Activated CD8-positive, alpha-beta memory T cell treated with anti-CD3 and anti-CD28 coated beads for 1 hour (primary cell): ENCODE measurements at places on chromosomes 3 and 15.

- no peak for DNase-seq
These were observed 121.1 kb upstream of the TMCO5A start for GRCh38 chr15:37813306-37813705.

DNA sequence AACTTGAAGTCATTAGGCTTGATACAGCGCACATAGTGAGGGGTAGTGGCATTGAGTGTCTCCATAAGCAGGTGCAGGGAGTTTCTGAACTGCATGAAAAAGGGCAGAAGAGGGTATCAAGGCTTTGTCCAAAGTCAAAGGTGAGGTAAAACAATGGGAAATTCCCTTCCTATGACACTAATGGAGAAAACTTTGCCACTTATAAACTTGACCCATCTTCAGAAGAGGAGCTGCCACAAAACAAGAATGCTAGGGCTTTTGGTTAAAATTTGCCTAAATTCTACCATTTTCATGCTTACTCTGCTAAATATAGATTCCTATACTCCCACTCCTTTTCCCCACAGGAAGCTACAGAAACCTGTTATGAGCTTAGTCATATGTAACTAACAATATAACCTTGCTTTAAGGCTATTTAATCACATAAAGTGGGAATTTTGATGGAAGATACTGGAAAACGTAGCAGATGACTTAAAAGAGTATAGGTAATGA, 87.5 kb upstream of the MYO5C start:
- no peak for DNase-seq

DNA sequence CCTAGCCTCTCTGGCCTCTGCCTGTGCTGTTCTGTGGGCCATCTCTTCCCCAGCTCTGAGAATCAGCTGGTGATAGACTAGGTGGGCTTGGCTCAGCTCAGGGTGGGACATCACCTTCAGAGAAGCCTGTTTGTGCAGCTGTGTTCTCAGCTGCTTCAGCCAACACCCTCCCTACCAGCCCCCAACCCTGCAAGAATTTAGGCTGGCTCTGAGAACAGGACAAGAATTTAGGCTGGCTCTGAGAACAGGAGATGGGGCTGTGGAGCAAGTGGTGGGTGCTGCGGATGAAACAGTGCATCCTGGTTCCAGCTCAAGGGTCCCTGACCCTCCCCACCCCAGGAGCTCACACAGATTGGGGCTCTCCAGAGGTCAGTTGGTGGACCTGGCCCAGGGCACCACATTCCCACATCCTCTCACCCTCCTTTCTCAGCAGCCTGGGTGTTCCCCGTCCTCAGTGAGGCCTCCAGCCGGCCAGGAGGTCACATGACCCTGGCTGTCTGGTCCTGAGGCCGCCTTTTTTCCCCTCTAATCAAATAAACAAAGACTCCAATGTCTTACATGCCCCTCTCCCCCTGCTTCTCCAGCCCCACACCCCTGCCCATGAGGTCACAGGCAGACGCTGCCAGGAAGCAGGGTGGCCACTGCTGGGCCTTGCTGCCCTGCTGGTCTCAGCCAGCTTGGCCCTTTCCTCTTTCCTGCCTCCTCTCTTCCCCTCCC, 14.9 kb downstream of the PLEKHO2 start:
- no peak for DNase-seq

- DNase-seq: no peak
These were observed 20.7 kb downstream of the IGSF11 start for GRCh38 chr3:119013951-119014350.

GRCh38 chr3:195540027-195540426, 3.1 kb downstream of the PPP1R2 start:
- DNase-seq: no peak

- DNase-seq: no peak
These were observed 242.6 kb upstream of the TOPAZ1 start for GRCh38 chr3:43998836-43999727.

GRCh38 chr3:42653560-42654330, at the start of gene ZBTB47:
Gene ZBTB47, plus strand, starts transcription at chr3:42653697. Its CDS starts 4,659 bp downstream, at chr3:42658356.
- DNase-seq: no peak

DNA sequence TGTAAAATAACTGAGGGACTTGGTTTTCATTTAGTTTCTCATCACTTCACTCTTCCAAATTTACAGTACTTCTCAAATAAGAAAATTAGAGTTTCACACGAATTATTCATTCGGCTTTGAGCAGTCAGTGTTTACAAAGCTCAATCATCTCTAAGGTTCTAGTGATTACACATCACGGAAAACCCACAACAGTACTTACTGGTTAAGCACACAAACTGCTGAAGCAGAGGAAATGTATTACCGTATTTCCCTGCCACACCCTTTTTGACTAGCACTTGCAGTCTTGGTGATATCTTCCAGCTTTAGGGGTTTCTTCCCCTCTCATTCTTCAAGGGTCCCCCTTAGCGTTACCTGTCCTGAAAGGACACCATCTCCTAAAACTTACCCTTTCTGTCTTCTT, 164.8 kb upstream of the CDIN1 start:
- no peak for DNase-seq

DNA sequence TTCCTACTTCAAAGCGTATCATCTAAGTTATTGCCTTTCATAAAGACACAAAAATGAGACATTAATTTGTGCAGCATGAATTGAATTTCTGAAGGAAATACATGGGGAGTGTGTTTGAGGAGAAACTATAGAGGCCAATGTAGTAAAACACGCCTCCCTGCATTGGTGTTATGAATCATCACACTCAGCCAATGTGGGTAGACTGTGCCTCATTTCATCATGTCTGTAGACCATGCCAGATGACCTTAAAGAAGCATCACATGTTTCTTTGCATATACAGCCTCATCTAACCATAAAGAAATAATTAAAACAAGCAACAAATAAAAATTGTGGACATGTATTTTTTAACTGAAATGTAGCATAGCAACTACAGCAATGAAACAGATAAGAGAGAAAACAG, 486.0 kb upstream of the ADAMTS9 start:
- no peak for DNase-seq

GRCh38 chr3:12424635-12425319, 59.5 kb upstream of the TSEN2 start:
- DNase-seq: no peak

- DNase-seq: no peak
These were observed 3.4 kb downstream of the IFT57 start for GRCh38 chr3:108218811-108219210.

GRCh38 chr3:120823156-120823555, 80.6 kb downstream of the GTF2E1 start:
- no peak for DNase-seq

DNA sequence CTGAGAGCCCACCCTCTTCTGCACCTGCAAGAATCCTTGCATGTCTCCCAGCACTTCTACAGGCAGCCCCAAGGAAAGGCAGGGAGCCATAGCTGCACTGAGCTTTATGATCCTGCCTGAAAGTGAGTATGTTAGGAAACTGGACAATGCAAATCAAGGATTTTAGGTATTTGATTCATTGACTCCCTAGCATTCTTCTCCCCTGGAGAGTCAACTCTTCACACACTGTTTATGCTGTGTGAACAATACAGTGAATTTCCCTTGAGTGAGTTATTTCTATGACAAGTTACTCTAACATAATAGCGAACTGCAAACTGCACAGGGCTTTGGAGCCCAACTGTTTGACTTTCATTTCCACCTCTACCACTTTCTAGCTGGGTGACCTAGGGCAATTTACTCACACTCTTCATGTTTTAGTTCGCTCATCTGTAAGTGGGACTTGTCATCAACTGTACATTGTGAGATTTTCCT, 96.0 kb upstream of the PHLDB2 start:
- DNase-seq: no peak

GRCh38 chr3:37712918-37713817, 148.5 kb upstream of the CTDSPL start:
- no peak for DNase-seq

DNA sequence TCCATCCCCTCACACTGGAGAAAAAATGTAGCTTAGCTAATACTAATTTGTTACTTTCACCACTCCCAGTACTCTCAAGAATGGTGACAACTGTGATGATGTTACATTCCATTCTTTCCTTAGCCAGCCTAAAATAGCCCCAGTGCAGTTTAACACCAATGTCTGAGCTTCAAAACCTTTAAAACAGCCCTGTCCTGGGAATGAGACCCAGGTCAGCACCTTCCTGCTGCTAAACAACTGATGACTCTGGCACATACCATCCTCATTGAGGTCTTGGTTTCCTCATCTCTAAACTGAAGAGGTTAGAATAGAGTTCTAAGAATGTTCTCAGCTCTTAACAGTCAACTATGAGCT, 3.8 kb downstream of the SCAMP2 start:
- DNase-seq: no peak

DNA sequence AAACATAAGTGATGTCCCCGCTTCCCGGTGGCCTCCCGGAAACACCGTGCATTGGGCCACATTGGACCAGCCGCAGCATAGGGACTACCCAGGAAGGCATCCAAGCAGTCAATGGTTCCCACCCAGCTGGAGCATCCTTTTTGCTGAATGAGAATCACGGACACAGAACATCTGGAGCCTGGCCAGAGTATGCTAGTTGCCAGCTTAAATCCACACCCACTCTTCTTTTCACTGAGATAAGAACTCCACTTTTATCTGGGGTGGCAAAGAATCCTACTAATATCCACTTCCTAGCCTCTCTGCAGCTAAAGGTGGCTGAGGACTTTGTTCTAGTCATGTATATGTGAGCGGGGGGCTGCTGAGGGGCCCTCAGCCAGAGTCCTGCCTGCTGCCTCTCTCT, 95.2 kb upstream of the PLXNA1 start:
- no peak for DNase-seq

GRCh38 chr15:78049691-78050440, 27.6 kb downstream of the TBC1D2B start:
- DNase-seq: no peak

GRCh38 chr15:39946862-39947261, 12.9 kb downstream of the EIF2AK4 start:
- DNase-seq: no peak

DNA sequence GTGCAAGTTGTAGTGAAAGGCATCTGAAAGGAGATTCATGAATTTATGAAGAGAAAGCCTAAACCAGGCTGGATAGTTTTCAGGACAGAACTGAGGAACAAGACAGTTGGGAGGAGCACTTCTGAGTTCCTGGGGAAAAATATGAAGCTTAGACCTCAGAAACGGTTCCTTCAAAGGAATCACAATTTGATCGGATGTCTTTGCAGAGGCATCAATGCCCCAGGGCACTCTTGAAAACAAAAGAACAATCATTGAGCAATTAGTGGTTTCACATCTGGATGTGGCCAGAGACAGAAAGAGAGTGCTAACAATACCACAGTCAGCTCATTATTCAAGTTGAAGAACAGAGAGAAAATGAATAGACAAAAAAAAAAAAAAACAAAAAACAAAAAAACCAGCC, 86.2 kb downstream of the KLF13 start:
- no peak for DNase-seq

GRCh38 chr3:36876181-36876936, 68.5 kb downstream of the TRANK1 start:
- no peak for DNase-seq

DNA sequence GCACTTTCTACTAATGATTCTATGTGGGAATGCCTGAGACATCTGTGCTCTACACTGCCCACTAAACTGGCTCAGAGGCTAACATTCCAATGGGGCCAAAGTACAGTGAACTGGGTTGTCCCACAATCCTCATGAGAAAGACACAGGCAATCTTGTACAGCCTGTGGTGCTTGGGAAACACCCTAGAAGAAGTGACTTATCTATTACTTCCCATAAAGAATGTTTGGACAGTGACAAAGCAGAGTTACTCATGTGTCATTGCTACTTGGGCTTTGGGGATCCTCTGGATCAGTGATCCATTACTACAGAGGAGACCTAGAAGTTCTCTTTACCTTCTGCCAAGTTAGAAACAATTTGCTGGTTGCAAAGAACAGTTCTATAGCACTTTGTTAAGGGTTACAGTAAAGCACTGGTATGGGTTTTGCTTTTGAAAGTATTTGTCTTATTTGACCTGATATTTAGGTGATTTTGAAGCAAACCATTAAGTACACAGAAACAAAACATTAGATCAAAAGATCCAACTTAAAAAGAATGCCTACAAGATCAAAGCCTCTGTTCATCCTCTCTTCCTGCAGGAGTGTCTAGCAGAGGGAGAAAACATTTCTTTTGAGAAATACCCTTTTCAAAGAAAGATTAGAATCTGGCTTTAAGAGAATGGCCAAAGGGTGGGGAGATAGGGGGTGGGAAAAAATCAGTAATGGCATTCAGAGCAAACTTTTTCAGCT, 75.8 kb downstream of the CTNNB1 start:
- DNase-seq: no peak

DNA sequence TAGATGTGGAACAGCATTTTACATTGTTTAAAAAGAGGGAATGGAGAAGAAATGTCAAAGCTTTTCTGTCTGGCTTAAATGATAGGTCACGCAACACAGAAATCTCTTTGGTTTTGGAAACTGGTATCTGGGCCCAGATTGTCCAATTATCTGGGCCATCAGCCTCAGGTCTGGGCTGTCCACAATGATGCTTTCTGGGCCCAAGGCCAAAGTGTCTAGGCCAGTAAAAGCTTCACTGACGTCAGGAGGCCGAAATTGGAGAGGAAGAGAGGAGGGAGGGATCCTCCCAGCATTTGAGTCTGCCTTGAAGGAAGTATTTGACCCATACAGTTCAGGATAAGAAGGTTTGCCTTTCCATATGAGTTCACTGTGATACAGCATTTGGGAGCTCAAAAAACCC, 60.7 kb upstream of the ALDH1A3 start:
- no peak for DNase-seq

- DNase-seq: no peak
These were observed 219.3 kb downstream of the ZBBX start for GRCh38 chr3:167160781-167161180.

DNA sequence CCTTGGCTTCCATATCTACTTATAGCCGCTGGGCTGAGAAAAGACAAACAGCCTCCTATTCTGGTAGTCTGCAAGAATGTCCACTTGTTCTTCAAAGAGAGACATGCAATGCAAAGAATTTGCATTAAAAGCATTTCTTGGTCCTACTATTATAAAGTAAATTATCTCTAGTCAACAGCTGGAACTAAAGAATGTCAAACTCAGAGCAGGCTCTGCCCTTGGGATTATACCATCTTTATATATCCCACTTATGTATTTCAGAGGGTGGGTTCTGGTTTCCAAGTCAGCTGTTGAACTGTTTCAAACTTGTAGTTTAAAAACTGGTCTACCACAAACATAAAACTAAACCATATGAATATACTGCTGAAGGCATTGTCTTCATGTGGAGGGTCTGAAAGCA, 7.0 kb upstream of the ACTC1 start:
- no peak for DNase-seq

- DNase-seq: no peak
These were observed 535 bp downstream of the C2CD4B start for GRCh38 chr15:62164396-62165103.

- no peak for DNase-seq
These were observed 56.0 kb upstream of the MME start for GRCh38 chr3:155024006-155024638.

- no peak for DNase-seq
These were observed 14.7 kb downstream of the PIF1 start for GRCh38 chr15:64810497-64811326.

- no peak for DNase-seq
These were observed 106.2 kb downstream of the HERC1 start for GRCh38 chr15:63727542-63727941.

DNA sequence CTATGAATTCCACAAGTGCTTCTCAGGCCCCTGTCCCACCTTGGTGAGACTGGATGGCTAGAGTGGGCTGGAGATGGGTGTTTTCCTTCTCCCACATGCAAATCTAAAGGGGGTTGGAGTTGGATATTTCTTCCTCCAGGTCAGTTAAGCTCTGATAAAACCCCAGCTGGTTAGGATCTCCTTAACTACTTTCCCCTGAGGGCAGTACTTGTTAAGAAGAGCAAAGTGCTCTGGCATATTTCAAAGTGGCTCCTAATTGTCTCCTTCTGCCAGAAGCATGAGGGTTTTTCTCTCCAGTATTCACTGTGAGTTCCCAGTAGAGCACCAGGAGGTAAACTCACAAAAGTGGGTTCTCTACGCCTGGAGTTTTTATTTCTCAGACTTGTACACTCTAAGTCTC, 31.4 kb downstream of the COL6A6 start:
- DNase-seq: no peak
